Mesothelial cell of epicardium (in vitro differentiated cells): ENCODE measurements at places on chromosomes 7 and 10. TPM values are rescaled to one million over a fixed set of nuclear protein-coding genes. Genes with fewer than 3 reads are reported as not detected.

The GRM3 gene
- not detected in 3 replicates for total RNA-seq

The SYT15B gene
- 0.73 to 1.3 TPM (median 0.81 TPM) in 3 replicates for total RNA-seq

The GPR26 gene
- total RNA-seq, result not detected in 3 replicates

The UMAD1 gene
- total RNA-seq, result 7.5 to 10.0 TPM (median 8.3 TPM) in 3 replicates

The ERV3-1 gene
- total RNA-seq, result 54.9 to 57.6 TPM (median 56.6 TPM) in 3 replicates

The EFCAB10 gene
- not detected in 3 replicates for total RNA-seq

The OR2AE1 gene
- 0.20 to 0.63 TPM (median 0.24 TPM) in 3 replicates for total RNA-seq

The PRLHR gene
- total RNA-seq, result not detected in 3 replicates

The RSPH10B2 gene
- total RNA-seq, result 0.45 to 0.95 TPM in 2 of 3 replicates, not detected in the other

The CYP3A4 gene
- total RNA-seq, result not detected in 3 replicates

The TMEM178B gene
- total RNA-seq, result 0.11 to 0.31 TPM (median 0.16 TPM) in 3 replicates

The VWDE gene
- total RNA-seq, result 23.8 to 24.7 TPM (median 24.3 TPM) in 3 replicates

The TBC1D12 gene
- 8.5 to 10.1 TPM (median 8.9 TPM) in 3 replicates for total RNA-seq

The CDC14C gene
- 0.07 to 0.11 TPM in 2 of 3 replicates, not detected in the other for total RNA-seq

The AASS gene
- total RNA-seq, result 32.7 to 35.5 TPM (median 34.2 TPM) in 3 replicates

The CCDC7 gene
- total RNA-seq, result 11.1 to 12.7 TPM (median 12.6 TPM) in 3 replicates

The C7orf57 gene
- total RNA-seq, result not detected in 3 replicates

The PLAU gene
- 3.4 to 5.1 TPM (median 4.7 TPM) in 3 replicates for total RNA-seq

The CNNM2 gene
- 10.9 to 12.5 TPM (median 11.4 TPM) in 3 replicates for total RNA-seq

The IL2RA gene
- total RNA-seq, result not detected in 3 replicates

The MYOF gene
- 53.3 to 58.5 TPM (median 56.0 TPM) in 3 replicates for total RNA-seq

The ABCC2 gene
- total RNA-seq, result 0.71 to 0.87 TPM (median 0.79 TPM) in 3 replicates

The FRMPD2 gene
- total RNA-seq, result 0.18 to 0.43 TPM (median 0.22 TPM) in 3 replicates

The CPA4 gene
- total RNA-seq, result 3.9 to 5.8 TPM (median 4.1 TPM) in 3 replicates

The REEP3 gene
- total RNA-seq, result 28.5 to 33.1 TPM (median 31.9 TPM) in 3 replicates

The IKZF1 gene
- total RNA-seq, result 1.7 to 2.5 TPM (median 1.8 TPM) in 3 replicates

The RAMP3 gene
- not detected in 3 replicates for total RNA-seq

The SPDYE2 gene
- total RNA-seq, result 0.13 TPM in 1 of 3 replicates, not detected in the others

The PLCE1 gene
- 3.2 to 3.9 TPM (median 3.4 TPM) in 3 replicates for total RNA-seq

The ADD3 gene
- 98.7 to 104 TPM (median 101 TPM) in 3 replicates for total RNA-seq

The METTL27 gene
- 7.9 to 11.4 TPM (median 8.7 TPM) in 3 replicates for total RNA-seq

The OPALIN gene
- total RNA-seq, result not detected in 3 replicates

The OPN1SW gene
- not detected in 3 replicates for total RNA-seq

The FMC1 gene
- 10.4 to 14.7 TPM (median 10.7 TPM) in 3 replicates for total RNA-seq

The TLL2 gene
- total RNA-seq, result 1.4 to 1.8 TPM (median 1.6 TPM) in 3 replicates

The FERD3L gene
- total RNA-seq, result not detected in 3 replicates

The LBX1 gene
- not detected in 3 replicates for total RNA-seq

The ICA1 gene
- total RNA-seq, result 6.8 to 8.3 TPM (median 8.2 TPM) in 3 replicates

The HOXA4 gene
- 51.0 to 55.9 TPM (median 54.7 TPM) in 3 replicates for total RNA-seq

The AP3M1 gene
- total RNA-seq, result 47.6 to 49.4 TPM (median 48.7 TPM) in 3 replicates

The ELN gene
- 32.9 to 37.4 TPM (median 33.2 TPM) in 3 replicates for total RNA-seq
